Suppressor macrophage treated with lipopolysaccharide for 4 hours (primary cell): ENCODE measurements at places on chromosomes 12 and 14.

GRCh38 chr12:118219772-118220171 lies 83.8 kb downstream of the PEBP1 start:
- DNase-seq, result no peak

- no peak for DNase-seq
Observed at GRCh38 chr12:30884799-30885198, 41.7 kb upstream of the TSPAN11 start.

GRCh38 chr14:90375934-90376333 lies 20.9 kb upstream of the CALM1 start:
- DNase-seq, result no peak

DNA sequence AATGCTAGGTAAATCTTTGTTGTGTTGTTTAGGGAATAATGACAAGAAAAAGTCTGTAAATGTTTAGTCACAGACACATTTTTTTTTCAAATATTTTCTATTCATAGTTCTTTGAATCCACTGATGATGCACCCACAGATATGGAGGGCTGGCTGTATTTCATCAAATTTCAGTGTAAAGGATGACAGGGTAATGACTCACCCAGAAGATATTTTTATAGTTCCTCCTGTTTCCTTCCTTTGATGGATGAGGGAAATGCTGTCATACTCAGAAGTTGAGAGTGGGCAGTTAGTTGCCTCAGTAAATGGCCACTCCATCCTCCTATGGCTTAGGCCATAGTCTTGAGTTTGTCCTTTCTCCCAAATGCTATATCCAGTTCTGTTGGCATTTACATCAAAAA lies 76.9 kb upstream of the REP15 start:
- peak; percentile 80 for DNase-seq

- no peak for DNase-seq
Observed at GRCh38 chr14:30210630-30211029, 283.0 kb upstream of the PRKD1 start.

GRCh38 chr14:67975470-67975869 lies 155.9 kb downstream of the RAD51B start:
- no peak for DNase-seq

DNA sequence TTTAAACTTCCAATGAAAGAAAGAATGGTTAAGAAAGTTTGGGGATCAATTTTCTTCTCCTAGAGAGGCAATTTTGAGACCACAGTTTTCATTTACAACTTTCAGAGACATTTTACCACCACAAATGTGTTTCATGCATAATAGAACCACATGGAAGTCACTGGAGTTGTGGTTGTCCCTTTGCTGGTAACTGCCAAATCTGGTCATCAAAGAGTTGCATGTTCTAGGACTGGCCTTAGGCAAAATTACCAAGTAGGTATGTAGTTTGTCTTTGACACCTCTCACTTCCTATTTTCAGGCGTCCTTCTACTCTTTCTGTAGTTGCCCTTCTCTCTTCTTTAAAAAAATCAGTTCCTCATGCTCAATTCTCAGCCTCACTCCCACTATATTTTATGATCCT lies 54.3 kb upstream of the TMX1 start:
- no peak for DNase-seq

- no peak for DNase-seq
Observed at GRCh38 chr14:101719045-101719645, 42.4 kb upstream of the PPP2R5C start.

GRCh38 chr12:14993117-14993516 lies 20.3 kb downstream of the PDE6H start:
- no peak for DNase-seq
